ENCODE measurements at places on chromosomes 13 and 19.

- DNase-seq, result no peak
Measured at GRCh38 chr13:78085434-78086225, 167.0 kb upstream of the EDNRB start.

GRCh38 chr13:114264886-114265611 is 16.4 kb upstream of the UPF3A start:
- no peak for DNase-seq

DNA sequence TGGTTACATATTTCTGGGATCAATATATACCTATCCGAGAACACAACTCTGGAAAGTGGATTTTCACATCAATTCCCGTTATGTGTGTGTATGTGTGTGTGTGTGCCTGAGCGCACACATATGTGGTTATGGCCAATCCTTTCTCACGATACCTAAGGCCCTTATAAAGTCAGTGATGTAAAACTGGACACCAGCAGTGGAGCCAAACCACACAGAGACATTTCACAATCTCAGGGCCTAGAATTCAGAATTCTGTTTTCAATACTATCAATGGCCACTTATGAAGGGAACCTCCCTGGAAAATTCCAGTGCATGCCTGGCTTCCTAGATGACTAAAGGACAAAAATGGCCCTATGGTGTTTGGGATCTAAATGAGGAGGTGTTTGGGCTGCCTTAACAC is 187.3 kb upstream of the UBL3 start:
- no peak for DNase-seq

- no peak for DNase-seq
Measured at GRCh38 chr13:42602906-42603305, 29.0 kb downstream of the TNFSF11 start.

DNA sequence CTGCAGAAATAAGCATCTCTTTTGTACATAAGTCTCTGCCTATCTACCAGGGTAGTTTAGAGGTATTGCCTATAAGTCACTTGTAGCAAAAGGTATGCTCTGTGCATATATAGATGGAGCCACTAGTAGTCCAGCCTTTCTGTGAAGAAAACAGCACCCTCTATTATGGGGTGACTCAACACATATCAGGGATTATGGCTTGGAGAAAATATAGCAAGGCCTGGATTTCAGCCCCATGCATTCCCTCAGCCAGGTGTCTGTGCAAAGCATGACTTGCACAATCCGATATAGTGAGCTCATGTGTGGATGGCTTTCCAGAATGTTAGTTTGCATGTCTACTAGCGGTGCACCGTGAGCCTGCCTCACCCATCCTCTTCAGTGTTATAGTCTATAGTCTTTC is 13.4 kb upstream of the NALCN start:
- no peak for DNase-seq

DNA sequence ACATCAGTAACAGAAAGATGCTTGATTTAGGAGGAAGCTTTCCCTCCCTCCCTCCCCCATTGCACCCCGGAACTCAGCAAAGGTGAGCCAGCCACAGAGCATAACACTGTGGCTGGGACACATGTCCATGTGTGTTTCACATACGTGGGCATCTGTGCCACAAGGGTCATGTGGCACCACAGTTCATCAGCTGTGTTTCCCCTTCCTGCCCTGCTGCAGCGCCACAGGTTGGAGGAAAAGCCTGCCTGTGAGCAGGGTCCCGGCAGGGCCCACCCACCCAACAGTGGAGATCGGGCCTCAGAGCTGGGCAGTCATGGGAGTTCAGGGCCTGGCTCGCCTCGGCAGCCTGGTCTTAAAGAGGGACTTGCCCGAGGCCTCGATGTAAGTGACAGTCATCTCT is 2.8 kb downstream of the ACP5 start:
- no peak for DNase-seq

DNA sequence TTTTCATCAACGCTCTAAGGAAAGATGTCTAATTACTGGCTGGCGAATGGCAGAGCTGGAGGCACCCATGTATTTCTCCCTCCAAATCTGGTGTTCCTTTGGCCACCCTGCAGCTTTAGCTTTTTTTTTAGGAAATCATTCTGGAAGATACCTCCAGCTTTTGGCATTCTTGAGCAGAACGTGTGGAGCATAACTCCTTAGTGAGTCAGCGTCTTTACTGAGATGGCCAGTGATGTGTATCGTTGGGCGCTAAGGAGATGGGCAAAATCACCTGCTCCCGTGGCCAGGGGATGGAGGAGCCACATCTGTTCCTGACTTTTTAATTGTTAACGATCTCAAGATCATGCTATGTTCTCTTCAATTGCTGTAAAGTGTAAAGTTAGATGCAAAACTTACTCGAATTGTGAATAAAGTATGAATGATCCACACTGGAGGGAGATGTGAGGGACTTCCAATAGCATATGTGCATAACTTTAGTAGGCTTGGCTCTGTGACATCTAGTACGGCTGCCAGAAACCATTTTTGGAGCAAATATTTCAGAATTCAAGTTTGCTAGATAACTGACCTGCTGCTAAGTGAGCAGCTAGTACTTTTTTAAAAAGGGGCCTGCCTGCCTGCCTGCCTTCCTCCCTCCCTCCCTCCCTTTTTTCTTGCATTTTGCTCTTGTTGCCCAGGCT is 24.4 kb upstream of the C1QTNF9 start:
- no peak for DNase-seq

DNA sequence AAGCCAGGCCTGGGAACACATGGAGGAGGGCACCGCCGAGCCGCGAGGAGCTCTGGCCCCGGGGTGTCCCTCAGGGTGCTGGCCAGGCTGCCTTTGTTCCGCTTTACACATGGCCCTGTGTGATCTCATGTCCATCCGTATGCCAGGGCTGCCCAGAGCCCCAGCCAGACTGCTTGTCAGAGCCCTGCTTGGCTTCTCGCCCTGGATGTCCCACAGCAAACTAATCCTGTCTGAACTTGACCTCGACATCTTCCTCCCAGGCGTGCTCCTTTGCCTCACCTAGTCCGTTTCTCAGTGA is 14.3 kb downstream of the BCKDHA start:
- no peak for DNase-seq

DNA sequence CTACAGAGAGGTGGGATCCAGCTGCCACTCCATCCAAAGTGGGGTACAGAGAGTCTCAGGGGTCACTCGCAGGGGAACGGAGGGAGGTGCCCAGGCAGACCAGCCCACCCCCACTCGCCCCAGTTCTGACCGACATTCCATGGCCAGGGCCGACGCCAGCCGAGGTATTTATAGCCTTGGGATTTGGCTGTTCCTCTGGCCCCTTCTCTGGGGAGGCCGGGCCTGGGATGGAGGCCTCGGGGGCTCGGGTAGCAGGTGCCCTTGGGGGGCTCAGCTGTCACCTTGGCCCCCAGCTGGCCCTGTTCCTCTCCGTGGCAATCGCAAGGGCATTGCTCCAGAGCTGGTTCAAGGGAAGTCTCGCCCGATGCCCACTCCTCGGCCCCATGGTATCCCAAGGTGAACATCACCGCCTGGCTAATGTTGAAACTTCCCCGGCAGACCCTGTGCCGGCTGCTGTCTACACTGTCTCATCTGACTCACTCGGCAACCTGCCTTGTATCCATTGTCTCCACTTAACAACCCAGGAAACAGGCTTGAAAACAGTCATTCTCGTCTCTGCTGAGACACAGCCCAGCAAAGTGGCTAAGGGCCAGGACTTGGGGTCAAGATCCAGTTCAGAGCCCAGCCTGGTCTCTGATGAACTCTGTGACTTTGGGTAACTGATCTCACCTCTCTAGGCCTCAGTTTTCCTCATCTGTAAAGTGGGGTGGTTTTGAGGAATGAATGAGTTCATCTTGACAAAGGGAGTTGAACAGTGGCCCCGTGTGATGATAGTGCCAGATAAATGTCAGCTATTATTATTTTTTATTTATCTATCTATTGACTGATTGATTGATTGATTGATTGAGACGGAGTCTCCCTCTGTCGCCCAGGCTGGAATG is 9.7 kb downstream of the PRKACA start:
- DNase-seq, result no peak

GRCh38 chr13:113360446-113360845 is 3.5 kb downstream of the GRTP1 start:
- no peak for DNase-seq

DNA sequence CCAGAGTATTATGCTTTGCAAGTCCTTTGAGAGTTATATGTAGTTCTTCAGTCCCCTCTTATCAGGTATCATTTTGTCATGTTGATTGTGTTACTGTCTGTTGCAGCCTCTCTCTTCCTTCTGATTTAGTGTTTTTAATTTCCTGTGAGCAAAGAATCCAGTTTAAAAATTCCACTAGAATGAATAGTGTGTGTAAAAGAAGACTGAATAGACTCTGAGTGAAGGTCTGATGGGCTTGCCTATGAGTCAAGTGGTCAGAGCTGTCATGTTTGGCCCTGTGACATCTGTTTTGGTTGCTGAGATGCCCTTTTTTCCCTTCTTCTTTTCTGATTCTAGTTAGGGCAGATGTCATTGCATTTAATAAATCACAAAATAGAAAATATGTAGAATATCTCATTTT is 23.3 kb upstream of the KCTD4 start:
- no peak for DNase-seq

- no peak for DNase-seq
Measured at GRCh38 chr13:108226184-108226583, 8.0 kb downstream of the ABHD13 start.

- DNase-seq, result no peak
Measured at GRCh38 chr13:28342251-28342650, 152.7 kb downstream of the FLT1 start.

- no peak for DNase-seq
Measured at GRCh38 chr19:33226550-33227241, 1.0 kb upstream of the SLC7A10 start.

- DNase-seq, result no peak
Measured at GRCh38 chr13:81302125-81302524, 961.2 kb upstream of the SPRY2 start.

- DNase-seq, result no peak
Measured at GRCh38 chr13:112680741-112681360, 9.0 kb upstream of the ATP11A start.

DNA sequence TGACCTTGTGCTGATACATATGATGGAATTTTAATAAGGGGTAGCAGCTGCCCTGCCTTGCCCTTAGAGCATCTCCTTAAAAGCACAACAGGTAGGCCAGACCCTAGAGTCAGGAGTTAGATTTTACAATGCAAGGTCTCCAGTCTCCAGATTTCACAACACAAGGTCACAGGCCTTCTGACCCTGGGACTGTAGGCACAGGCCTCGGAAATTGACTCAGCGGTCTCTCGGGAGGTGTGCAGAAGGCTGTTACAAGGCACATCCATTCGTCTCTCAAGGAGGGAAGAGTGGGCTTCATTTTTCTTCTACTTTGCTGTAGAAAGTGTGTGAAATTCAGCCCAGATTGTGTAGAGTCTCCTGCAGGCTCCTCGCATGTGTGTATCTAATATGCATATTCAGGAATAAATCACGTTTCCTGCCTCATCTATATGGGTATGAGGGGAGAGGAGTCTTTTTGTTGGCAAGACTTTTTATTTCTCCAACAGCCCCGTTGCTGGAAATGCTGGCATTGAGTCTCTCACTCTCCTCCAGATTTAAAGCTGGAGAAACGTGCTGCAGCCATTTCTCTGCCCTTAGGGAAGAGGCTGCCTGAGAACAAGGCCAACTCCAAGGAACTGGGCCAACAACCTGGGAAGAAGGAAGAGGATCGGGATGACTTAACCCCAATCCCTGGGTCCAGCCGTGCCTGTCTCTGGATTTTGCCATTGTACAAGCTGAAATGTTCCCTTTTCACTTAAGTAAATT is 24.5 kb downstream of the UQCRFS1 start:
- DNase-seq, result no peak

DNA sequence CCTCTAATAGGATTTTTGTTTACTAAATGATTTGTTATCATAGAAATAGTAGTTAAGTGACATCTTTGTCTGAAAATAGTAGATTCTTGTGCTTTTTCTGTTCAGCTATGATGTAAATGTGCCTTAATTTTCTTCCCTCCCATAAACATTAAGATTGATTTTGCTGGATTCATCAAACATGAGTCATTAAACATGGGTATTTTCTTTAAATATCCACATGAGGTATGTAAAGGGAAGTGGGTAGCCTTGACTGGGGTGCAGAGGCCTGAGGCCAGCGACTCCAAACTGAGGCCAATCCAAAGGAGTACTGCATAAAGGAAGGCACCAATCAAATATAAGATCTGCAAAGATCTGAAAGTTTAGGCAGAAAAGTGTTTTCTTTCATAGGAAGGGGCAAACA is 3.7 kb downstream of the ZNF136 start:
- no peak for DNase-seq

- no peak for DNase-seq
Measured at GRCh38 chr19:49216071-49216470, 58.5 kb downstream of the TRPM4 start.

GRCh38 chr13:101736566-101736965 is 284.1 kb downstream of the ITGBL1 start:
- no peak for DNase-seq

- no peak for DNase-seq
Measured at GRCh38 chr13:46288570-46289259, 77.0 kb downstream of the LRRC63 start.

DNA sequence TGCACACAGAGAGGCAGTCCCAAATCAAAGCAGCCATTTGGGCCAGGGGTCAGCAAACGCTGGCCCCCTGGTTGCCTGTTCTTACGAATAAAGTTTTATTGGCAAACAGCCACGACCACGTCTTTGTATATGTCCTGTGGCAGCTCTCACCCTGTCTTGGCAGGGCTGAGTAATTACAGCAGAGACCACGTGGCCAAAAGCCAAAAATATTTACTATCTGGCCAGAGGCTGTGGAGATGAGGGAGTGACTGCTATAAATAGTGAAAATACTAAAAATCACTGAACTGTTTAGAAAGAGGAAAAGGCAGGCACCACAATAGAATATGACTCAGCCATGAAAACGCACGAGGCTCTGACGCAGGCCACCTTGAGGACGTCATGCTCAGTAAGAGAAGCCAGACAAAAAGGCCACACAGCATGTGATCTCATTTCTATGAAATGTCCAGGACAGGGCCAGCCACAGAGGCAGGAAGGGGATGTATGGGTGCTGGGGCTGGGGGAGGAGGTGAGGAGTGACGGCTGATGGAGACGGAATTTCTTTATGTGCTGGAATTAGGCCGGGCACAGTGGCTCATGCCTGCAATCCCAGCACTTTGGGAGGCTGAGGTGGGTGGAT is 29.4 kb downstream of the SMIM24 start:
- no peak for DNase-seq

- no peak for DNase-seq
Measured at GRCh38 chr13:108104736-108105135, 110.6 kb downstream of the LIG4 start.

- no peak for DNase-seq
Measured at GRCh38 chr19:42090672-42091071, 14.7 kb downstream of the ZNF574 start.

DNA sequence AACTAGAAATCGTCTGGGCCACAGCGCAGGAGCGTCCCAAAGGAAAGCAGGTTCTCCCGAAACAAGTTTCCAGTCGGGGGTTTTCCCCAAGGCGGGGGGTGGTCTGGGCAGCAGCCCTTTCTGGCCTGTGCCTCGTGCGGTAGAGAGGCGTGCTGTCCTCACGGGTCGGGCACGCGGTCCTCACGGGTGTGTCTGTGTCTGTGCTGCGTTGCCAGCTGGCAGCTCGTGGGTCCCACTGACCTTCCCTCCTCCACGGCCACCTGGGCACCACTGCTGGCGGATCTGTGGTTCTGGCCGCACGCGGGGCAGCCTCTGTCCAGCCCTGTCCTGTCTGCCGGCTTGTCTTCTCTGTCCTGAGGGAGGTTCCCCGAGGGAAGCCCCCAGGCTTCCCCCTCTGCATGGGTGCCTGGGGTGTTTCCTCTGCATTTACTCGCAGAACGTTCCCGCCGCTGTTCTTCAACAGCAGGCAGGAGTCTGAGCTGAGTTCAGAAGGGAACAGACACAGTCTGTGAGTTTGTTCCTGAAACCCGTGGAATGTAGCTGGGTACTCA is 98.2 kb upstream of the MCF2L start:
- DNase-seq, result no peak

Data from forelimb muscle (tissue), 1 donor.